Activated CD4-positive, alpha-beta T cell treated with anti-CD3 and anti-CD28 coated beads, Interleukin-2, amount 10 ng/mL, durations not matched to agents 7 days and 5 days (primary cell): ENCODE measurements at places on chromosomes 5 and 9. TPM values are rescaled to one million over a fixed set of nuclear protein-coding genes. Genes with fewer than 3 reads are reported as not detected.

NR5A1 gene
- total RNA-seq: not detected

HK3 gene
- total RNA-seq: 0.21 TPM

CAVIN4 gene
- total RNA-seq: 0.10 TPM

PRLR gene
- not detected for total RNA-seq

ANGPTL2 gene
- total RNA-seq: not detected

TAF11L5 gene
- total RNA-seq: not detected

- H3K27me3 ChIP-seq: no peaks in the 10 kb centered on the region
- H3K4me1 ChIP-seq: no peaks in the 10 kb centered on the region
- no peak overlapping the region for H3K4me3 ChIP-seq
- H3K27ac ChIP-seq: no peak overlapping the region
- no peak for DNase-seq
Measured at GRCh38 chr9:15738011-15738410, 185.2 kb downstream of the CCDC171 start.

DNA sequence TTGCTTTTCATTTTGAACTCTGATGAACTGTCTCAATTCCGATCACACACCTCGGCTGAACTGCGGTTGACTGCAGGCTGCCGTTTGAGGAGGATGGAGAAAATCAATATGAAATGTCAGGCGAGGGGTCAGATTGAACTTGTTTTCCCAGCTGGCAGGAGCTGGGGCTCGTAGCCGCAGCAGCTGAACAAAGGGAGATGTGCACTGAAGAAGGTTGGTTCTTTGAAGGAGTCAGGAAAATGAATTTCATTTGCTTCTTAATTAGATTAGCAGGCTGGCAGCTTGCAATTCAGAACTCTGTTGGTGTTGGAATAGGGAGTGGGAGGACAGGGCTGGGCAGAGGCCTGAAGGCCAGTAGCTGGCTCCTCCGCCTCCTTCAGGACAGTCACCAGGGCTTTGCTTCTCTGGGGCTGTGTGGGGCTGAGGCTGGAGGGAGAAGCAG is 117.4 kb upstream of the GPR151 start:
- H3K4me3 ChIP-seq: no peak overlapping the region
- H3K4me1 ChIP-seq: no peaks in the 10 kb centered on the region

- no peak for DNase-seq
- no peaks in the 10 kb centered on the region for H3K4me1 ChIP-seq
- H3K27ac ChIP-seq: no peak overlapping the region
- no peak overlapping the region for H3K4me3 ChIP-seq
- H3K27me3 ChIP-seq: peaks cover 20% of the 10 kb centered on the region
Measured at GRCh38 chr5:55750499-55750898, 12.6 kb downstream of the DDX4 start.

DNA sequence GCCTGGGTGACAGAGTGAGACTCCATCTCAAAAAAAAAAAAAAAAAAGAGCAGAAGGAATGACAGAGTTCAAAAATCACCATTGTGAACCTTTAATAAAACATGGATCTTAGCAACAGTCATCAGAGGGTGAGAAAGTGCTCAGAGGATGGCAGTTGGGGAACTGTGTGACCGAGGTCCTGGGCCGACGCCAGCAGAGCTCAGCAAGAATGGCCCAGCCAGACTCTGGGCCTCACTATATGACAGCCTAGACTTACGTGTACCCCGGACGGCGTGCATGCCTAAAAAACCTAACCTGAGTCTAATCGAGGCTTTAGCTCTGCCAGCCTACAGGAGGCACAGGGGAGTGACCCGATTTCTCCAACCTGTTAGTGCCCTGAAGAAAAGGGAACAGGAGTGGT is 64.3 kb downstream of the MVB12B start:
- no peak overlapping the region for H3K4me3 ChIP-seq
- peaks cover 44% of the 10 kb centered on the region for H3K4me1 ChIP-seq
- no peaks in the 10 kb centered on the region for H3K27me3 ChIP-seq
- no peak for DNase-seq
- H3K27ac ChIP-seq: no peak overlapping the region
- H3K36me3 ChIP-seq: peaks cover 13% of the 10 kb centered on the region

DNA sequence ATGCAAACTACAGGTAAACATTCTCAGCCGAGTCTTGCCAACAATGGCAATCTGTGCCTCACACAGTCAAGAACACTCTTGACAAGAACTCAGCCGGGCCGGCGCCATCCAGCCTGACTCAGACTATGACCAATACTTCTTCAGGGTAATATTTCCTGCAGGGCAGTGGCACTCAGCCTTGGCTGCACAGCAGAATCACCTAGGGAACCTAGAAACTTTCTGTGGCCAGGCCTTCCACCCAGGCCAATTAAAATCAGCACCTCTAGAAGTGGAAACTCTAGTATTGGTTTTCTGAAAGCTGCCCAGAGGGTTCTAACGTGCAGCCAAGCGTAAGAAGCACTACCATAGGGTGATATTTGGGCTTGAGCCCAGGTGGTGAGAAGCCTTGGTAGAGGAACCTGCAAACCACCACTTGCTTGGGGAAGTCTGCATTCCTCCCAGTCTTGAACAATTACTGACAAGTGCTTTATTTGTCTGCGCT is 120.6 kb downstream of the TTLL11 start:
- peaks cover 3% of the 10 kb centered on the region for H3K4me1 ChIP-seq
- no peak for DNase-seq
- no peak overlapping the region for H3K27ac ChIP-seq
- no peaks in the 10 kb centered on the region for H3K27me3 ChIP-seq
- no peak overlapping the region for H3K4me3 ChIP-seq

- peaks cover 18% of the 10 kb centered on the region for H3K27me3 ChIP-seq
- no peak overlapping the region for H3K27ac ChIP-seq
- H3K4me1 ChIP-seq: peaks cover 18% of the 10 kb centered on the region
- no peaks in the 10 kb centered on the region for H3K36me3 ChIP-seq
- DNase-seq: no peak
- H3K4me3 ChIP-seq: no peak overlapping the region
Measured at GRCh38 chr9:112011051-112011620, 114.5 kb downstream of the UGCG start.
